ENCODE measurements at places on chromosomes 2 and 18.
A peak's percentile ranks its signal among the peaks of the same experiment; 100 is the strongest.

DNA sequence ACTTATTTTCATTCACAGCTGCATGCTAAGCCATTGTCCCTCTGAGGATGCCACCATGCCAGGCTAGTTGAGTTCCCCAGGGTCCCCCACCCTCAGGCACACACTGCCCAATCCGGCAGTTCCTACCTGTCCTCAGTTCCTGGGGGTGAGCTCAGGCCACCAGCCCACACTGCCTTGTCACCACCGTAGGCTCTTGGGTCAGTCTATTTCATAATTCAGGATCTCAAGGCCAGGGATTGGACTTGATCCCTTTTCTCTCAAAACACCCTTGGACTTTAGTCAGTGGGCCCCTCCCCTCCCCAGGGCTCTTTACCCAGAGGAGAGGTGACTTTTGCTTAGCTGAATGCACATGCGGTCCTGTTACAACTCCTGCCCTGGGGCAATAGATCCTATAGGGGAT lies 18.7 kb upstream of the MC2R start:
- no peak for DNase-seq

DNA sequence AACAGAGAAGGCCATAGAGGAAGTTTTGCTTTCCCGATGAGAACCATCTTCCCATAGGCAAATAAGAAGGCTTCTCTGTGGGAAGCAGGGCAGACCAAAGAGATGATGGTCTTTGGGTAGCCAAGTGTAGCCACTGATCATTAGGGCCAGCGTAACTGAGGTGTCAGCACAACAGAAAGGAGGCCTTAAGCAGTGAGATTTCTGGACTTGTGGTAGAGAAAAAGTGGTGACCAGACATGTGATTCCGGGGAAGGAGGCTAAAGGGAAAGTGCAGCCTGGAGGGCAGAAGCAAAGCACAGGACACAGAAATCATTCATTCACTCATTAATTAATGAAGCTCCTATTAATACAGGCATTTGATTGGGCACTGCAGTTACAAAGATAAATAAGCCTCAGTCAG lies 15.4 kb downstream of the EVA1A start:
- DNase-seq: no peak

DNA sequence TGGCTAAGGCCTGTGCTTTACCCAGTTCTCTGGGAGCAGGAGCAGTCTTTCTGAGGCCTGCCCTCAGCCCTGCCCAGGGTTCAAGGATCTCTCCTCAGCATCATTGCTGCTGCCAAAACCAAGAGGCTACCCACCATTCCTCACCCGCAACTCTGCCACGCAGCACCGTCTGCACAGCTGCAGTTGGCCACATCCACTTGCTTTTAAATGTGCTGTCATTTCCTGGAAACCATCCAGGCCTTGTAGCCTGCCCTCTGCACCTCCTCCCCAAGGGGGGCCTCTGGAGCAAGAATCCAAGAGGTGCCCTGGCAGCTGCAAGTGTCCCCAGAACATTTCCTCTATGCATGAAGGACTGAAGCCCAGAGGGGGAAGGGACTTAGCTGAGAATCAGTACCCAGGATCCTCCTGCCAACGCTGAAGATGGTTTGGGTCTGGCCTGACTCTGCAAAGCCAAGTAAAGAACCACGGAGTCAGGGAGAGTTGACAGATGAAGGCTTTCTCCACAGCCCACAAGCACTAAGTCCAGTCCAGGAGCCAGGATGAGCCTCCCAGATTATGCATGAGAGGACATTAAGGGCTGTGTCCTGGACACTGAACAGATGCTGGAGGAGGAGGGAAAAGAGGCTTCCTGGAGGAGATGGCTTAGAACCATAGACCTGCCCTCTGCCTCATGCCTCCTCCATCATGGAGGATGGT lies 14.9 kb downstream of the EMX1 start:
- no peak for DNase-seq

DNA sequence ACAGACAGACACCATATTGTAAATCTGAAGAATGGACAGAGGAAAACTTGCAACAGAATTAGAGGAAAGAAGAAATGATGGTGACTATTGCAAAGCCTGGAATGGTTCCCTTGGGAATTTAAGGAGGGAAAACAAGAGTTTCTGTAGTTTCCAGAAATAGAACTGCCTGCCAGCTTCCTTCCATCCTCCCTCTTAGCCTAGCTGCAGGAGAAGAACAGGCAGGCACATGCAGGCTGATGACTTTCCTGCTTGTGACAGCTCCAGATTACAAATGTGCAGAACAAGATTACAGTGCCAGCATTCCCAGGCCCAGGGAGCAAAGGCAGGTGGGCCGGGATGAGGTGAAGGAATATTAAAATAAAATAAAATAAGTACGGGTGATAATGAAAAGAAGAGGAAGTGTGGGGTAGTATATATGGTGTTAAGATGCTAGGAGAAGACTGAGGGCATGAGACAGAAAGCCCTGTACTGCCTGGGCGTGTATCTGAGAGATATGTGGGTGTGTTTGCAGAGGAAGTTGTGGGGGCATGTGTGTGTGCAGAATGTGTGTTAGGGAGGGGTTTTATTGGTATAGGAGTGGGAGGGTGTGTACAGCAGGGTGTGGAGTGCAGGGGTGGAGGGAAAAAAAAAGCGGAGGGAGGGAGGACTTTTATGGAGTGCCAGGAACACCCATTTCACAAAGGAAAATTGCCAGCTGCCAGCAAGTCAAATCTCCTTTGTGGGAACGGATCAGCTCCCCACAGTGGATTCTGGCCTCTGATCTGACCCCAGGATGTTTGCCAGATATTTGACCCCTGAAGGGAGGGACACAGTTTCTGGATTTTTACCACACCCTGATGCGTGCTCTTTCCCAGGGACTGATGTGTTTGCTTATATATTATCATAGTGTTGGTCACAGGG lies 43.9 kb upstream of the NEMP2 start:
- peak; percentile 30 for DNase-seq

- no peak for DNase-seq
Measured at GRCh38 chr18:11176481-11176881, 27.1 kb upstream of the PIEZO2 start.

DNA sequence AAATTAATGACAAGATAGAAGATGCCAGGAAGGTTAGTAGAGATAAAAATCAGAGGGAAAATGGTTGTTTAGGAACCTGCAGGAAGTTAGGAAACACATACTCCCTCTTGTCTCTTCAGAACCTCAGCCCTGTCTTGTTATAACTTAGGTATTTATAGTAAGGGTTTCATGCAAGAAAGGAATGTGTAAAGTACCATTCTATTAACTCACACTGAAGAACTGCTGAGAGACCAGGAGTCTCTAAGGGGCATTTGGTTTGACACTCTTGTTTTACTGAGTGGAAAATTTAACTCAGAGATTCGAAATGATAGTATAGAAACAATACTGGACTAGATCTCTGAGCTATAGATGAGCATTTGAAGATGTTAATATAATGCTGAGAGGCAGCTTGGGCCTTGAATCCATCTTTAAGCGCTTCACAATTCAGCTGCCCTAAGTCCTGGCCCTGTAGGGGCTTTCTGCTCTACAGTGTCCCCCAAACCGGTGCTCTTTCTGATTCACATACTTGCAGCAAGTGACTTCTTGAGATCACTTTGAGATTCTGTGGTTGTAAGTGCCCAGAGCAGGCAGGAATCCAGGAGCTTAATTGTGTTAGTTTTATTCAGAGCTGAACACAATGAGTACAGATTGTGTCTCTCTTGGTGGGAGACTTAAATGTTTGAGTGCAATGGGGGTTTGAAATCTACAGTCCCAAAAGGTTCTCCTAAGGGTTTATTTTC lies 235.0 kb upstream of the RGPD4 start:
- DNase-seq: no peak

DNA sequence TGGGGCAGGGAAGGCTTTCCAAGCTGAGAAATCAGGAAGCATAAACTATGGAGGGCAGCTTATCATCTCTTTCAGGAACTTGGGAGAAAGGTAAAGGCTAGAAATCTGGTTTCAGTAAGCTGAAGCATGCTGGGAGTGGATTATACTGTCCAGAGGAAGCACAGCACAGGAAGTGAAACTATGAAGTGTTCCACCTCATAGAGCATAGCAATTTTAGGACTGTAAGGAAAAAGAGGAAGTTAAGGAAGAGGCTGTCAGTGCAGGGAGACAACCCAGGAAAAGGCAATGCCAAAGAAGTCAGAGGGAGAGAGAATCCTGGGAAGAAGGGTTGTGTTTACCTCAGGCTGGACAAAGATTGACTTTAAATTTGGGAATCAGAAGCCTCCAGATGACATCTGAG lies 51.9 kb downstream of the EFEMP1 start:
- no peak for DNase-seq

- DNase-seq: no peak
Measured at GRCh38 chr2:154814856-154815255, 116.4 kb downstream of the KCNJ3 start.

GRCh38 chr18:48863432-48864065 lies 87.2 kb downstream of the SMAD7 start:
- DNase-seq: no peak

GRCh38 chr2:191272064-191272463 lies 26.9 kb downstream of the MYO1B start:
- no peak for DNase-seq

DNA sequence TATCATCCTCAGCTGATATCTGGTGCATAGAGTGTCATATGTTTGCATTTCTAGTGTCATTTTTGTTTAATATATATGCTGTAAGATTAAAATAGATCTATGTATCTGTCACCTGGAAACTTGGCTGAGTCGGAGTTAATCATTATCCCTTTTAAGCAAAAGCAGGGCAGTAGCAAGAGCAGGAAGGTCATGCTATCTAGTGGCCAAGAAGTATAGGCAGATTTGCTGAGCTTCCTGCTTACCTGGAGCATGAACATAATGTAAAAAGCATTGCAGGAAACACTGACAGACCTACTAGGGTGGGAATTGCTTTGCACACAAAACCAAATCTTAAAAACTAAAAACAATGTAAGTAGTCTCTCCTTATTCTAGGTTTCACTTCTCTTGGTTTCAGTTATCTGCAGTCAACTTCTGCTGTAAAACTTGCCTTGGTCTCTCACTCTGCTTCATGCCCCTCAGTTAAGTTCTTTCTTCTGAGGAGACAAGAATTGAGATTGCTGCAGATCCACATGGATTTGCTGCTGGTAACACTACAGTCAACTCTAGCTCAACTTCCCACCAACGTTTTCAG lies 295.3 kb downstream of the CDH7 start:
- no peak for DNase-seq

DNA sequence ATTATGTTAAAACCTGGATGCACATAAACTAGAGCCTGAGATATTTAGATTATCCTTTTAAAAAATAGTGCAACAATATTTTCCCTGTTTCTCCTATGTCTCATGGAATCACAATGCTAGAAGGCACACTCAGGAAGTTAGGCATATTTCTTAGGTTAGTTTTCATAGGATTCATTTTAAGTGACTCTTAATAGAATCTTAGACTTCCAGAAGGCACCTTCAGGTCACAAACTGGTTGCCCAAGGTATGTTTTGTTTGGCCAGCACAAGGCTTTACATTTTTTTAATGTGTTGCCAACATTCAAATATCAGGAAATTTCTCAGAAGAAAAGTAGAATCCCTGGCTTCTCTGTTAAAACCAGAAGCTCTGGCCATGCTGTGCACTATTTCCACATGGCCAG lies 129.3 kb downstream of the LNPK start:
- DNase-seq: no peak

GRCh38 chr2:69250981-69251380 lies 136.0 kb downstream of the GFPT1 start:
- no peak for DNase-seq

DNA sequence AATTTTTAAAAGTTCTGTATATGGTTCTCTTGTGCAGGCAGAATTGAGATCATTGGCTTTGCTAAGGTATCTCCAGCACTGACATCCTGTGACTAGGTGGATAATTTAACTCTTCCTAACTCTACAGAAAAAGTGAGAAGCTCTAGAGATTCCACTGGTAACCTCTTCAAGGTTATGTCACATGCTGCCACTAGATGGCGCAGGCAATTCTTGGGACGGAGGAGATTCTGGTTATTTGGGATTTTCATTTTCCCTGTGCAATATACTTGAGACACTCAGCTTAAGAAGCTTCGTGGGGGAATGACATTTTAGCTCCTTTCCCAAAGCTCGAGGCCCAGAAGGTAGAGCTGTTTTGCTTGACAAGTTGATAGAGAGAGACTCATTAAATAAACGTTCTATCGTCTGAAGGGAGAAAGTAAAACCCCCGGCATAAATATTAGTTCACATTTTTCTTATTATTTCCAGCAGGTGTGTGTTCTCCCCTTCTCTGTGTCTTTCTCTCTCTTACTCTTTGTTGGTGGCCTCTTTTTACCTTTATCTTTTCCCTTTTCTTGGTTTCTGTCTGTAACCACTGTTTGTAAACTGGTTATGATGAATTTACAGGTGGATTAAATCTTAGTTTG lies 26.6 kb upstream of the LANCL1 start:
- peak; percentile 4 for DNase-seq

GRCh38 chr2:96772903-96773671 lies 12.4 kb downstream of the CNNM4 start:
- no peak for DNase-seq

- no peak for DNase-seq
Measured at GRCh38 chr2:228048838-228049490, 132.5 kb downstream of the SPHKAP start.

DNA sequence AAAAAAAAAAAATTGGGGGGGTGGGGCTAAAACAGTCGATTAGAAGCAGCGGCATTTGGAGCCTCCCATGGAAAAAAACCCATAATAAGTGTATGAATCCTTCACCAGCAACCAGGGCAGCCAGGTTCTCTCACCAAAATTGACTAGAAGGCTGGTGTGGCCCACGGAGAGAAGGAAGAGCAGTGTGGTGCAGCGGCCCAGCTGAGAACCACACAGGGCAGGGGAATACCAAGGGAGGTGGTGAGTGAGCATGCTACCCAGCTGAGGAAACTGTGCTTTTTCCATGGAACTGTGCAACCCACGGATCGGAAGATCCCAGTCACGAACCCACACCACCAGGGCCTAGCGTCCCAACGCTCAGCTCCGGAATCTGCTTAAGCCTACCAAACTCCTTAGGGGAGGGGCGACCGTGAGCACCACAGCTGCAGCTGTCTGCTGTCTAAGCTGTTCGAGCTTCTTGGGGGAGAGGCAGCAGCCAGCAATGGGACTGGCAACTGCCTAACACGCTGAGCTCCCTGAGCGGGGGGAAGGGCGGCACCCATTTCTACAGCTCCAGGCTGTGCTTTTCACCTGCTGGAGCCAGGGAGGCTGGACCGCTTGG lies 1037.2 kb upstream of the ACVR2A start:
- no peak for DNase-seq

DNA sequence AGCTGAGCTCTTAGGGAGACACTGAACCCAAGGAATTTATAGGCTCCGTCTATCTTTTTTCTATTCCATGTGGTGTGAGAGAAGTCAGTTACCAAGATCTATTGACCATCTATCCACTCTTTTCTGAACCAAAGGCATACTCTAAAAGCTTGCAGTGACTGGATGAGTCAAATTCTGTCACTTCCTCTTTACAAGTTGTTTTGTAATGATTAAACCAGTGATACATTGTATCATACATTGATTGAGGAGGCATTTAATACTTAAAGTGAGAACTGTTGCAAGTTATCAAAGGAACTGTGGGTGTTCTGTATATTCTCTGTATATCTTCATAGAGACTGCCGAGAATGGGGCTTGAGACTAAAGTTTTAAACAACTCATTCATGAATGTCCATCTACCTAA lies 188.8 kb downstream of the CAMKMT start:
- no peak for DNase-seq

All from activated T-cell treated with anti-CD3 and anti-CD28 coated beads for 4 hours (primary cell).